Activated CD4-positive, alpha-beta T cell treated with anti-CD3 and anti-CD28 coated beads, Interleukin-2, amount 50 U/mL, for 24 hours (primary cell): ENCODE measurements at places on chromosomes 6 and 20.

GRCh38 chr20:64157878-64158277, 6.4 kb upstream of the MYT1 start:
- DNase-seq = no peak

DNA sequence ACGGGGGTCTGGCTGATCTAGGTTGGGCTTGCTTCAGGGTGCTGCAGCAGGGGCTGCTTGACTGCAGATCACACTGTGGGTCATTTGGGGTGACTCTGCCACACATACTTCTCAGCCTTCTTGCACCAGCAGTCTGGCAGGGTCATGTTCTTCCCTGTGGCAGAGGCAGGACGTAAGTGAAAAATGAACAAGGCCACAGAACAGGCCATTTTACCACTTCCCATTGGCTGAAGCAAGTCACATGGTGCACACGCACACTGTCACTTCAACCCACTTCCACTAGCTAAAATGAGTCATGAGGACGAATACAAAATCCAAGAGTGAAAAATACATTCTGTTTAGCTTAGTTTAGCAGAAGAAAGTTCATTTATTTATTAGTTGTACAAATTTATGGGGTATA, 168.6 kb upstream of the GGTLC1 start:
- DNase-seq = no peak

GRCh38 chr6:8434727-8435092, 635 bp downstream of the SLC35B3 start:
- no peak for DNase-seq

- no peak for DNase-seq
Measured at GRCh38 chr6:127100510-127101140, 17.8 kb upstream of the RSPO3 start.

- DNase-seq = no peak
Measured at GRCh38 chr6:43291708-43292107, 6.4 kb upstream of the SLC22A7 start.

DNA sequence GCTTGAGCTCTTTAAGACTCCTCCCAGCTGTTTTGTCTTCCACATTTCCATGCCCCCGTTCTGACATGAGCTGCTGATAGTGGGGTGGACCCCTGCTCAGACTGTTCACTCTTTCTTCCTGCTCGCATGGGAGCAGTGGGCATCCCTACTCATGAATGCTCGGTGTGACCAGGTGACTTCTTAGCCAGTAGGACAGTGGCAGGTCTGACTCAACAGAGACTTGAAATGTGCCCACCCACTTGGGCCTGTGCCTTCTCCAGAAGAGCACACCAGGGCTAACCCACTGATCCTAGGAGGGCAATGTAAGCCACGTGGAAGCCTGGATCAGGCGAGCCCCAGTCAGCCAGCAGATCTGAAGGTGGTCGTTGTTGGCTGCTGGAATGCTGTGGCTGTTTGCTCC, 582.0 kb downstream of the QKI start:
- DNase-seq = no peak

DNA sequence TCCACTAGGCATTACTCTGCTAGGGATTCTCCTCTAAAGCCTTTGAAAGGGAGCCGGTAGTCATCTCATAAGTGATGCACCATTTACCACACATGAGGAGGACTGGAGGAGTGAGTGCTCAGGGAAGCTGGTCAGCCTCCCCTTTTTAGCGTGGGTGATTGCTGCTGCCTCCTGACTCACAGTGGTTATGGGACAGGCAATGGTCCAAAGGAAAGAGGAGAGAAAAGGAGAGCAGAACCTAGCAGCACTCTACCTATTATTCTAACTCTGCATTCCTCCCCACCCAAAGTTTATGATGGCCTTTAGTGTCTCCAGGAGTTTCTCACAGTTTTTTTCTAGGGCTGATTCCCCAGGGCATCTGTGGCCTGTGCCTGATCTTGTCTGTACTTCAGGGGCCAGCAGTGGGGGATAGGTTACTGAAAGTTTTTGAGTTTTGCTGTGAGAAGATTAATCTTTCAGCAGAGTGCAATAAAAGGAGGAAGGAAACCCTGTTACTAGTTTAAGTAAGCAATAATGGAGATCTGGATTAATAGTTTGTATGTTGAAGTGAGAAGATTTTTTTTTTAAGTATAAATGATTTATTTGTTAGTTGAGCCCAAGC, 36.4 kb upstream of the GCLC start:
- DNase-seq = no peak

DNA sequence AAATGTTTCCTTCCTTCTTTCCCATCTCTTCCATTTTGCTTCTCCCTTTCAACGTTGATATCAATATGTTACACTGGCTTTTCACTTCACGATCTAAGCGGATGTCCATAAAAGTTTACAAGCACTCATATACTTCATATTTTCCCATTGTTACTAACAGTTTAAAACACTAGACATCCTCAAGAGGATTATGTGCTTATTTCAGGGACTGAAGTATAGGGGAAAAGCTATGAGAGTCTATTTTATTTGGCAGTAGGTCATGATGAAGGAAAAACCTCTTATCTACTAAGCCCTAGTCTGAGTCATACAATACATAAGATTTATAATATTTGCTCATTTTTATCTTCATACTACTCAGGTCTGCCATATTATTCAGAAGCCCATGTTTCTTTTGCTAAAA, 20.6 kb upstream of the EPB41L2 start:
- DNase-seq = no peak

GRCh38 chr6:111379831-111380230, 103.2 kb downstream of the REV3L start:
- DNase-seq = no peak

DNA sequence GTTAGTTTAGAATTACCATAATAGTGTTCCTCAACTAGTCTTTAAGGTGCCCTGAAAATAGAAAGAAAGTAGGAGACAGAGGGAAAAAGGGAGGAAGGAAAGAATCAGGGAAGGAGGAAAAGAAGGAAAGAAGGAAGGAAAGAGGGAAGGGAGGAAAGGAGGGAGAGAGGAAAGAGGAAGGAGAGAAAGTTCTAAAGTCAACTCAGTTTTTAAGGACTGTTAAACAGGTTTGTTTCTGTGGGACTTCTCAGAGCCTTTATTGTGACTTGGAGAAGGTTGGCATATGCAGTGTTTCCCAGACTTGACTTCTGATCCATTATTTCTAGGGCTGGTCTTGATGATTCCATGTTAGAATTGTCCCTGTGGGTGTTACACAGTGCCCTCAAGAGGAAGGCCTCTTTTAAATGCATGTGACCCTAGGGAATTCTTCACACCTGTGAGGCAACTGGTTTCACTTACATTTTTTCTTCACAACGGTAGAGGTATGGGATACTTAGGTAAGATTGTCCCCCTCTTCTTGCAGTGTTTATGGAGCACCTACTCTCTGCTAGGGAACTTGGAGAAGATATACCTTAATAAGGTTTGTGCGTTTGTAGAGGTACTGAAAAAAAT, 132.7 kb upstream of the GMDS start:
- DNase-seq = no peak

- DNase-seq = no peak
Measured at GRCh38 chr20:52975029-52975732, 3.0 kb downstream of the TSHZ2 start.
